Activated T-cell treated with anti-CD3 and anti-CD28 coated beads for 1 hour (primary cell): ENCODE measurements at places on chromosomes 4 and X.

GRCh38 chrX:39736216-39737211 is 361.2 kb downstream of the BCOR start:
- no peak for DNase-seq

DNA sequence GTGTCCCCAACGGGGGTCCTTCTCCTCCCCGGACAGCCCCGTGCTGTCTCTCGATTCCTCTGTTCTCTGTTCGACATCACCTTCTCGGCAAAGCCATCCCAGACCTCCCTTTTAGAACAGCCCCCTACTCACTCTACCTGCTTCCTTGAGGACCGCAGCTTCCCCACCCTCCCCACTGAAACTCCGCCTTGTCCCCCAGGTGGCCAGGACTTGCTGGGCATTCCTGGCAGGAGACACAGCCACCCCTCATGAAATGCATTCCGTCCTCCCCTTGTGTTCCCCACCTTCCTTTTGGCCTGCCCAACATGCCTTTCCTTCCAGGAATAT is 34.8 kb upstream of the GPR78 start:
- no peak for DNase-seq

DNA sequence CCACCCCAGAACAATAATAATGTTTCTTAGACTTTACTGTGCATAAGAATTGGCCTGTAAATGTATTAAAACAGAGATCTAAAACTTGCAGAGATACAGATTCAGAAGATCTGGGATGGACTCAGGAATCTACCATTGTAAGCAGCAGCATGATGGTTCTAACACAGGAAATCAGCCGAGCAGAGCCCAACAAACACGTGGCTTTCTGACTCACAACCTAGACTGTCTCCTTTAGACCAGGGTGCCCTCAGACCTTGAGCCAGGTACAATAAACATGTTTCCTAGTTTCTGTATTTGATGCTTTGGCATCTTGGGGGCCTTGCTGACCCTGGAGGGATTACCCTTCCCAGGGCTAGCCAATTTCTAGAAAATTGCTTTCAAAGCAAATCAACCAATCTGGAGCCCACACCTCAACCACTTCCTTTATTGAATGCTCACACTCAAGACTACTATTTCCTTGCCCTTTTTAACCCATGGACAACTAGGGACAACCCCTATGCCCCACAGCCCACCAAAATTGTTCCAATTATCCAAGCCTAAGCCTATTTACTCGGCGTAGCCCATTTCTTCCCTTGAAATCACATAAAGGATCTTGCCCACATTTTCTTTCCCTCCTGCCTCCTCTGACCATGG is 80.5 kb downstream of the TBC1D9 start:
- DNase-seq: no peak

DNA sequence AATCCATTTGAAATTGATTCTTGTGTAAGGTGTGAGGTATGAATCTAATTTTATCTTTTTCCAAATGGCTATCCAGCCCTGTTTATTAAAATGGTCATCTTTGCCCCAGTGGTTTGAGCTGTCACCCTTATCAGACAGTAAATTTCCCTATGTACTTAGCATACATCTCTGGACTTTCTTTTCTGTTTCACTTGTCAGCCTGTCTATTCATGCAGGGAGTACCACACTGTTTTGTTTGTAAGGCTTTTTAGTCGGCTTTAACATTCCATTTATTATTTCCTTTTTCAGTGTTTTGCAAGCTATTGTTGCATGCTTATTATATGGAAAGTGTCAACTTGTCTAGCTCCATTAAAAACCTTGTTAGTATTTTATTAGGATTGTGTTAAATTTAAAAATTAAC is 155.8 kb downstream of the STAG2 start:
- DNase-seq: no peak

DNA sequence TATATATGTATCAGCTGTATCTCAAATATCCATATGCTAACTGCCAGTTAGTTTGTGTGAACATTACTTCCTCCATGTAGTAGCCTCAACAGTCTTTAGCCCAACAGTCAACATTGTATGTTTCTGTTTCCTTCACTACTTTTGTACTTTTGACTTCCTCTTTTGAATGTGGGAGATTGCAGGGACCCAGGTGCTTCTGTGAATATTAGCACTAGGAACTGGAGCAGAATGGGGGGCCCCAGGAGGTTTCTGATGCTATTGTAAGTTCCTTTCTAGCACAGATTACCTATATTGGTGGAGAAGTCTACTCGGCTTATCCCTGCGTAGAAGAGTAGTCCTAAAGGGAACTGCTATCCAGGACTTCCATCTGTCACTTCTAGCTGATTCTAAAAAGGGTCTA is 2.3 kb downstream of the PLAC8 start:
- no peak for DNase-seq

DNA sequence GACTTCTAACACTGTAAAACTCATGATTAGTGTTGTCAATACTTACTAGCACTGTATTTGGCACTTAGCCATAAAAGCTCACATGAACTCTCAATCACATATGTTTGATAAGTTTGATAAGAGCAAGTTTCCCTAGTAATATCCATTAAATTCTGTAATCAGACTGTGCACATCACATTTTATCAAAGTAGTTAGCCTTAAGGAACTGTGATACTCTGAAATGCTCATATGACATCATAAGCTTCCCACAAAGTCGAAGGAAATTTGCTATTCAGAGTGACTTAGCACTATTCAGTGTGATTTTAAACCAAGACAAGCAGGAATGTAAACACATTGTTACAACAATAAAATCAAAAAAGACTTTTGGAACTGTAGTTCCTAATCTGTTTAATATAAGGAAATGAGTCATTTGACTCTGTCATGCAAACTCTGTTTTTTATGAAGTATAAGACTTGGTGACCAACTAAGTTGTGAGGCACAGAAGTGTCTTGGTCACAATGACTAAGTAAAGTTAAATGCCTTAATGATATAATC is 6.7 kb downstream of the SLC7A11 start:
- no peak for DNase-seq

GRCh38 chrX:22060415-22061280 is 28.5 kb downstream of the PHEX start:
- DNase-seq: no peak

DNA sequence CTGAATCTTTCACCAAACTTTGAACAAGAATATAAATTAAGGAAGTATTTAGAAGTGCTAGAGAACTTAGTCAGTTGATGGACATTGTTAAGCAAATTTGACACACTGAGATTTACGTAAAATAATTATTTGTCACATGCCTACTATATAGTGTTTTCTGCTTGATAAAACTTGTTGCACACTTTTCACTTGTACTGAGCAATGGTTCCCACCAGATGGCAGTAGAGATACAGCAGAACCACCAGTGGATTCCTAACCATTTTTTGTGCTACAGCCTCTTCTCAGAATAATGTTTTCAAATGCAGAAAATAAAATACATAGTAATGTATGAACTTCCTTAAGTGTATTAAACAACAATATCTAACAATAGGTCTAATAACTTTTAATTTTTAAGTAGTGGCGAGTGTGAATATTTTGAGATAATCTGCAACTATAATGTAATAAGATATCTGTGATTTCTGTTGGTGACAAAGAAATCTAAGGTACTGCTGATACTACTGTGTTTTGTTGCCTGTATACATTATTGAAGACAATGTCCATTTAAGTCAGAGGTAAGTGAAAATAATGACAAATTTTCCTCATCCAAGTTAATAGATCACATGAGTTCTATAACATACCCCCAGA is 81.2 kb downstream of the APOOL start:
- DNase-seq: no peak

DNA sequence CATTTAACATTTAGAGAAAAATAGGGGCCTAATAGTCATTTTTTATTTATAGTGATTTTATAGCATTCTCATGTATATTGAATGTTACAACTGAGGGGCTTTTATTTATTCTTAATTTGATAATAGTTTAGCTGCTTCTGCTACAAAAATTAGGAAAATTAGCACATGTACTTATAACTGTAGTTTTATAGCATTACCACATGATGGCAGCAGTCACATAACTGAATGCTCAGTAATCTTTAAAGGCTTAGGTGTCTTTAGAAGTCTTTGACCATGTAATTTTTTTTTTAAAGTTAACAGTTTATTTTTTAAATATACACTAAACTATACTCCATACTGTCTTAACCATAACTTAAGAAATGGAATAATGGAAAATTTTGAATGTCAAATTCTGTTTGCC is 136.6 kb downstream of the STAG2 start:
- no peak for DNase-seq

- DNase-seq: no peak
Measured at GRCh38 chr4:78732332-78733104, 43.6 kb upstream of the BMP2K start.
